ENCODE measurements at places on chromosomes 1 and 21.
A peak's percentile ranks its signal among the peaks of the same experiment; 100 is the strongest.

- DNase-seq, result peak; percentile 56
These were observed 573 bp downstream of the KLHL21 start for GRCh38 chr1:6601923-6602668.

DNA sequence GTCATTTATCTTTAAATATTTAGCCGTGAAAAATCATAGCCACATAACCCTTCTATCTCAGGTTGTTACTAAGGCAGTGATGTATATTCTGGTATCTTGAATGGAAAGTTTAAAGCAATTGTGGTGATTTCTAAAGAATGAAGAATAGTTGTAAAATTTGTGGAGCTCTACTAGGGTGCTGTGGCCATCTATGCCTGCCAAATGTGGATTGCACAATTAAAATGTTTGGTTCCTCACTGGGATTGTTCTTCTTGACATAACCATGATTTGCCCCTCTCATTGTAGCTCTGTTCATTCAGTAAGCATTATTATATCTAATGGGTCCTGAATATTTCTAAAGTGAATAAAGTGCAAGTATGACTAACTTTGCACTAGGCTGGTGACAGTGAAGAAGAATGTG, 50.1 kb downstream of the AK4 start:
- no peak for DNase-seq

- DNase-seq, result no peak
These were observed 666.7 kb downstream of the NCAM2 start for GRCh38 chr21:21664871-21665270.

DNA sequence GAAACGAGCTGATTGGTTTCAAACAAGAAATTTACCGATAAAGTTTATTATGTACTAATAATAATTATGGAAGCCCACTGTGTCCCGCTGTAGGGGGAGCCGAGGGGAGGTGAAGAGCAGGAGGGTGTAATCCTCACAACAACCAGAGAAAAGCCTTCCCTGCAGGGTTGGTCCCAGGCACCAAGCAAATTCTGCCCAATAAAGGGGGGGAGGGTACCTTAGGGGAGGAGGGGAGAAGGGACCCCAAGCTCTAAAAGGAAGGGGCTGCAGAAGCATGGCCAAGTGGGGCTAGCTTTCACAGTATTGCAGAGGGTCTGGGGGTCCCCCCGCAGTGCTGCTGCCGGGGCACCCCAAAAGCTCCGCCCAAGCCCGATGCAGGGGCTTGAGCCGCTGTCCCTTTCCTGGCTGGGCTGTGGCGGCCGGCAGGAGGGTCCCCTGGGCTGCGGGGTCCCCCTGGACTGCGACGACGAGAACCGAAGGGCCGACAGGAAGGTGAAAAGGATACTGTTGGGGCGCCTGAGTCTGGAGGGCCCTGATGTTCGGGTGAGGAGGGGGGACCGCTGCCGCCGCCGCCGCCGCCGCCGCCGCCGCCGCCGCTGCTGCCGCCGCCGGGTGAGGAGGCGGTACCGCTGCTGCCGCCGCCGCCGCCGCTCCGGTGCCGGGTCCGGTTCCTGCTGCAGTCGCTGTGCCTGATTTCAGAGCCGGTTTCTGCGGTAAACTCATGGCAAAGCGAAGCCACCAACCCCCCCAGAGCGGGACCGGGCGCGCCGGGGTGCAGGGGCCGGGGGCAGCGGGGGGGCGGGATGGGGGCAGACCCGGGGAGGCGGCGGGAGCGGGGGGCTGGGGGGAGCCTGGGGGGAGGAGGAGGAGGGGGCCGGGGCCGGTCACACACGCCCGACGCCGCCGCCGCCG, 771 bp downstream of the EIF4G3 start:
- peak; percentile 54 for DNase-seq

DNA sequence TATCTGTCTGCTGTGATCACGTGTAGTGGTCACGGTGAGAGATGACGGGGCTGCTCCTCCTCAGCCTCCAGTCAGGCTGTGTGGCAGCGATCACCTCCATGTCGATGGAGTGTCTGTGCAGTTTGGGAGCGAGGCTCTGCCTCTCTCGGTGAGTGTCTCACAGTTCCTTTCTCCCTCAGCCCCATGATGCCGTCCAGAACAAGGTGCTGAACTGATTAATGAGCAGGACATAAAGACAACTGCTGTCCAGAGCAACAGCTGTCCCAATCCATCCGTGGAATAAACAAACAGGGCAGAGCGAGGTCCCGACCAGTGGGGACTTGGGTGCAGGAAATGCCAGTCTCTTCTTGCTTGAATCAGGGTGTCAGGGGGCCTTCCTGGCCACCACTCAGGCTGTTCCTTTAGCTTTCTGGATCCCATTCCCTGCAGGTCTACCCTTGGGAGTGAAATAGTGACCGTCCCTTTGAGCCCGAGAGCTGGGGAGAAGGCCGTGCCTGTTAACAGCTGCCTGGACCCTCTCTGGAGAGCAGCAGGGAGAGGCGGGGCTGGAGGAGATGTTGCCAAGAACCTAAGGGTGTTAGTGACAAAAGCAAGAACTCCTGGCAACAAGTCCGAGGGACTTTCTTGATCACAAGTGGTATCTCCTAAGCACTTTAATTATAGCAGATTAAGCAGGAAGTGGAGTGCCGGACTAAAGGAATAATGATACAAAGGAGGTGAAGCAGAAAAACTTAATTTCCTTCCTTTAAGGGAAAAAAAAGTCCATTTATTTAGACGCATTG, 443.9 kb downstream of the KIF26B start:
- no peak for DNase-seq

DNA sequence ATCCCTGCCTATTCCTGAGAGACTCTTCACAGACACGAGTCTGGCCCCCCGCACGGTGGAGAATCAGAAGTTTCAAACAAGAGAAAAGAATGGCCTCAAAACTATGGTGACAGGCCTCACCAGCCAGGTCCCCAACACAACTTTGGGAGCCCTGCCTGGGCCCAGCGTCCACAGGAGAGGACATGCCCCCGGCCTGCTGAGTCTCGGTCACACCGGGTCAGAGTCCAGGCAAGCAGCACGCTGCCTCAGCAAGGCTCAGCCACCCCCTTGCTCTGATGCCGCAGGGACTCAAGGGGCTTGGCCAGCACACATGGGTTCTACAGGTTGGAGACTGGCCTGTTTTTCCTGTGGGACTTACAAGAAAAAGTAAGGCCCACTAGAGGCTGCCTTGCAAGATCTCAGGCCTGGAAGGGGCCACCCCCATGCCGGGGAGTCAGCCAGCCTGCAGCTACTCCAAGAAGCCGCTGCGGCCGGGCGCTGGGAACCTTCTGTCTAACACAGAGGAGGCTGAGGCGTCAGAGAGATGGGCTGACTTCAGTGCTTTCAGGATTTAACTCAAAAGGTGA, 116.8 kb downstream of the NPHP4 start:
- no peak for DNase-seq

DNA sequence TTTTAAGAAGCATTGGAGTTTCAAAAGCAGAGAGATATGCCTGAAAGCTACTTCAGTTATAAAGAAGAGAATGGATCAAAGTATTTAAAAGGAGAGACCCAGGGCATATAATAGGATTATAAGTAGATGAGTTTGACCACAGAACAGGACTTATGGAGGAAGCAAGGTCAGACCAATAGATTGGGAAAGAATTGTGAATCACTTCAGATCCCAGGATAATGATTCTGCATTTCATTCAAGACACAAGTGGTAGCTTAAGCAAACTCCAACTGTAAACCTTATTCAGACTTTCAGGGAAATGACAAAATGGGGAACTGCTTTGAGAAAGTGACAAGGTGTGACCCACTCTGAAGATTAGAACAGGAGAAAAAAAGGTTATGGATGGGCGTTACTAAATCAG, 18.9 kb upstream of the OR10J5 start:
- no peak for DNase-seq

GRCh38 chr21:44574457-44575306, 1.2 kb downstream of the KRTAP10-4 start:
- peak; percentile 50 for DNase-seq

- peak; percentile 52 for DNase-seq
These were observed 455 bp downstream of the UCHL5 start for GRCh38 chr1:193058529-193059281.

- DNase-seq, result no peak
These were observed 33.0 kb downstream of the CDK18 start for GRCh38 chr1:205537386-205538018.

DNA sequence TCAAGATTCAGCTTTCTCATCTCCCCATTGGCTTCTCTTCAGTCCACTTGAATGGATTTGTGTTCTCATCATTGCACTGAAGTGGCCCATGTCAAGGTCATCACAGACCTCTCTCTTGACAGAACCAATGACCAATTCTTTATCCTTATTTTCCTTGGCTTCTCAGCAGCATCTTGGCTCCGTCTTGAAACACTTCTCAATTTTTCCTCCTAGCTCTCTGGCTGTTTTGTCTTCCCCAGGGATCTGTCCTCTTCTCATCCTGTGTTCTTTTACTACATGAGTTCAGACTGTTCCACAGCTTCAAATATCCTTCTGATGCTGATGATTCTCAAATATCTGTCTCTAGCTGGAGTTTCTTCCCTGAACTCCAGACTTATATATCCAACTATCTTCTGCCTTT, 78.6 kb downstream of the COLGALT2 start:
- no peak for DNase-seq

DNA sequence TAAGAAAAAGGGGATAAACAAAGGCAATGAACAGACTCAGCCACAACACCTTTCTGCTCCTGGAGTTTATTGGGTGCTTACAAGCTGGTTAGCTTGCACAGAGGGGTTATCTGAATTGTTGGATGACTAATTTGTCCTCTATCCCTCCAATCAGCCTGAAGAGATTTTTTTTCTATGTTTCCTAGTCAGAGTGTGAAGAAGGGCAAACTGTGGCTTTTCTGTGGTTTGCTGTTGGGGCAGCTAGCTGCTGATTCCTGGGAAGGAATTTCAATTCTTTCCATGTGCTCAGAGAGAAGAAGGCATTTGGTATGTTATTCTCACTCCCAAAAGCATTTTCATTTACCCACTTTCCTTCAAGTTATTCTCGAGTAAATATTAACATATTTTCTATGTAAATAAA, 48.6 kb downstream of the PCP4 start:
- no peak for DNase-seq

- no peak for DNase-seq
These were observed 11.1 kb downstream of the IFFO2 start for GRCh38 chr1:18945401-18945849.

GRCh38 chr1:217910791-217911320, 279.7 kb downstream of the SPATA17 start:
- DNase-seq, result no peak

GRCh38 chr1:2803086-2803930, 1.8 kb upstream of the TTC34 start:
- no peak for DNase-seq

DNA sequence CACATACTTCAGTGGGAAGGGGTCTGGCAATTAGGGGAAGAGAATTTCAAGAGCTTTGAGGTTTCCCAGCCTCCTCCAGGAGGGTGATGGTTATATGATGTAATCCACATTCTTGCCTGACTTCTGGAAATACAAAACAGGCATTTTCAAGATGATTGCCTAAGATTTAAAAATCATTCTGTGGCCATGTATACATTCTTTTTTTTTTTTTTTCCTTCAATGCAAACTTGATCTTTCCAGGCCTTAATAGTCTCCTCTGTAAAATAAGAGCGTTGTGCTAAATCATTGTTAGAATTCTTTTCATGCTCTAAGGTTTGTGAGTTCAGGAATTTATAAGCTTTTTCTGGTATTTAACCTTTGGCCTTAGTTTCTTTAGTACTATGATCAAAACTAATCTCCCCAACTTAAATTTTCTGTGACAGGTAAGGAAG, 192.3 kb upstream of the HMCN1 start:
- no peak for DNase-seq

GRCh38 chr1:44719318-44719717, 11.7 kb downstream of the RNU5D-1 start:
- no peak for DNase-seq

GRCh38 chr1:183881387-183882131, 76.6 kb downstream of the RGL1 start:
- DNase-seq, result peak; percentile 74

- peak; percentile 13 for DNase-seq
These were observed 10.7 kb downstream of the CELF3 start for GRCh38 chr1:151705753-151706463.

DNA sequence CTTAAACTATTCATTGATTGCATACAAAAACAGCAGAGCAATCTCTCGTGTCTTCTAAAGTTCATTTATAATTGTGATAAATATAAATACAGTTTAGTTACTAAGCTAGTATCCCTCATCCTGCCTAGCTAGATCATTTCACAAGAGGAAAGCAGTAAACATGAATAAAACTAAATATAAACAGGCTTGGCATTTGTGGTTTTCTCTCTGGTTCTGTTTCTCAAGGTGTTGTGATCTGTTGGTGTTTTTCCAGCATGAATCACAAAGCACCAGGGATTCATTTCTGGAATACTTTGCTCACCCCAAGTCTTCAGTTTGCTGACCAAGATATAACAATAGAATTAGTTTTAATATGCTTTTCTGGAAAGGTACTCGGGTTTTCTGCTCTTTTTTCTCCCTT, 32.7 kb upstream of the GLIS1 start:
- DNase-seq, result peak; percentile 24

All from SW480 (cell line).